ENCODE measurements at places on chromosomes 5 and 9.

DNA sequence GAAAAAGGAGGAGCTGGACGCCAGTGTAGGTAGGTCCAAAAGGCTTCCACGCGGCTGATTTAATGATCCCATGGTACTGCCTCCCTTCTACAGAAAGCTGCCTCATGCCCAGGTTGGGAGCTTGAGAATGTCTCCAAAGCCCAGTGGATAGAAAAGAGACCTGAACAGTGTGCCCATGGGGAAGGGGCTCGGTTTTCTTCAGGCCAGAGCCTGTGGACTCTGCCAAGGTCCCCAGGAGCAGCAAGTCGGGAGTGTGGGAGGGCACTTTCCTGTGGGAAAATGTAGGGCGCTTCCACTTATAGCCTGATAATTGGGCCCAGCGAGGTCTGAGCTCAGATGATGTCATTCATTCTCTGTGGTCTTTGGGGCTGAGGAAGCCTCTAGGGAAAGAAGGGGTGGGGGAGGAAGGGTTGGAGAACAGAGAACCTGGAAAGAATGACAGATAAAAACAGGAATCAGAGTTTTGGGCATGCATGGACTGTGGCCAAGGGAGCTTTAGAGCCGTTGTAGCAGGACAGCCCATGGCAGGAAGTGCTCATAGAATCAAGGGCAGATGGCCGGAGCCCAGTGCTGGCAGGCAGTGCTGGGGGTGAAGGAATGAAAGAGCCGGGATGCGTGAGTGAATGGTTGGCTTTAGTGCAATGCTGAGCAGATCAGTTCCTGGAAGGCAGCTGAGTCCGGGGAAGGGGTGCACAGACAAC is 42.5 kb upstream of the SH3PXD2B start:
- DNase-seq: peak; percentile 6

- DNase-seq: no peak
These were observed 62.1 kb downstream of the C9orf50 start for GRCh38 chr9:129558551-129559505.

- no peak for DNase-seq
These were observed 2.5 kb upstream of the DBH start for GRCh38 chr9:133633681-133634080.

GRCh38 chr9:132543960-132544359 is 38.4 kb upstream of the BARHL1 start:
- DNase-seq: no peak

GRCh38 chr9:135726138-135726853 is 24.3 kb downstream of the KCNT1 start:
- no peak for DNase-seq

- no peak for DNase-seq
These were observed 25.8 kb downstream of the COL23A1 start for GRCh38 chr5:178564397-178564796.

- DNase-seq: no peak
These were observed 28.2 kb upstream of the LPAR1 start for GRCh38 chr9:111066468-111066867.

- no peak for DNase-seq
These were observed 548.6 kb downstream of the CSNK1G3 start for GRCh38 chr5:124060413-124061067.

DNA sequence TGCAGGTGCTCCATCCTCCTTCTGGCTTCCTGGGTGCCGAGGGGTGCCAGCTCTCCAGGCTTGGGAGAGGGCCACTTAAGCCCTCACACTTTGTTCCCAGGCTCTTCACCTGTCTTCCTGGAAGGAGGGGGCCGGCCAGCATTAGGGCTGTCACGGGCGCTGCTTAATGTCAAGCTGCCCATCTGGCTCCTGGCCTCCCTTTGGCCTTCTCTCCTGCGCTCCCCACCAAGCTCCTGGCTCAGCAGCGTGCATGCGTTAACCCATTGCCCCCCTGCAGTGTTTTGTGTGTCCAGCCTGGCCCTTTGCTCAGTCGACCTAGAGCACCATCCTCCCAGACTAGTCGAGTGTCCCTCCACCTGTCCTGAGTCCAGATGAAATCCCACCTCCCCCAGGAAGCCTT is 21.3 kb downstream of the NTNG2 start:
- DNase-seq: no peak
